ENCODE measurements at places on chromosomes 4 and X. TPM values are rescaled to one million over a fixed set of nuclear protein-coding genes. Genes with fewer than 3 reads are reported as not detected.
A peak's percentile ranks its signal among the peaks of the same experiment; 100 is the strongest.

- DNase-seq = no peak
Observed at GRCh38 chrX:69615342-69615741, 571 bp upstream of the EDA start.

GPRIN3 gene
- not detected for total RNA-seq

GRCh38 chr4:6591313-6591712 is 16.3 kb downstream of the MAN2B2 start:
- no peak for DNase-seq

GRCh38 chrX:153297376-153297775 is 24.2 kb downstream of the PNMA6F start:
- DNase-seq = no peak

TMEM31 gene
- not detected for total RNA-seq

AGTR2 gene
- total RNA-seq = not detected

MAOA gene
- 0.25 TPM for total RNA-seq

MAGEC2 gene
- not detected for total RNA-seq

ENAM gene
- total RNA-seq = not detected

DNA sequence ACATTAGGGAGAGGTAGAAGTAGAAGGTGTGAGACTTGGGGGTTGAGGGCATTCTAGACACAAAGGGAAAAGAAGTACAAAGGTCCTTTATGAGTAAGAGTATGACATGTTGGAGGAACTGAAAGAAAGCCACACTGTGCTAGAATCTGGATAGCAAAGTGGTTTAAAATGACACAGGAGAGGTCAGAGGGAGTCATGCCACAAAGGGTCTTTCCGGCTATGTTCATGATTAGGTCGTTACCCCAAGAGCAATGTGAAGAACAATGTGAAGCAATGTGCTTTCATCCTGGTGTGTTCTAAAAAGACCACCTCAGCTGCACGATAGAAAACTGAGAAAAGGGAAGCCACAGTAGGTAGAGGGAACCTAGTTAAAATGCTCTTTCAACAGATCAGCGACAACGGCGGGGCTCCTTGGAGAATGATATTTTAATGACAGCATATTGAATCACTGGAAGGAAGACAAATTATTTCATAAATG is 29.2 kb downstream of the SMIM14 start:
- DNase-seq = peak; percentile 11

NUP62CL gene
- not detected for total RNA-seq

- DNase-seq = no peak
Observed at GRCh38 chr4:137635108-137635507, 102.8 kb upstream of the PCDH18 start.

CRMP1 gene
- not detected for total RNA-seq

- no peak for DNase-seq
Observed at GRCh38 chr4:148029781-148030180, 297.9 kb downstream of the ARHGAP10 start.

SUPT20HL1 gene
- not detected for total RNA-seq

GRCh38 chrX:53714580-53715345 is 28.2 kb upstream of the HUWE1 start:
- peak; percentile 17 for DNase-seq

DNA sequence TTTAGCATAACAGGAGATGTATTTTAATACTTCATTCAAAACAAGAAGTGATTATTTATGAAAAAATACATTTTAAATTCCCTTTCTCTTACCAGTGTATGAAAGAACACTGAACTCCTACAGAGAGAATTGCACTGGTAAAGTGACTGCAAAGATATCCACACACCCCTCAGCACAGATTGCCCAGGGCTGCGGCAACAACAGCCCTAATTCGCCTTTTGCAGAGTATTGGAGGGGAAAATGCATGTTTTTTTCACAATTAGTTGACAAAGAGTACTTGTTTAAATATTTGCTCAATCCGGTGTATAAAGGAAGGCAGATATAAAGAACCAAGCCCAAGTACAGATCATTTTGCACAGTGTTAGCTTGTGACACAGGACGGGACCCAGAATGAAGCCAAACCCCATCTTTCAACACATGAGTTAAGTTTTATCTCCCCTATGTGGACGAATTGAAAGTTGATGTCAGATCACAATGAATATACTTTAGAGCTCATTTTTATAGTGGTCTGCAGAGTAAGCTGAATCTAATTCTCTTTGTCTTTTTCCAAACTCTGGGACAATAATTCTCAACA is 551.4 kb upstream of the IGFBP7 start:
- no peak for DNase-seq

GNRHR gene
- not detected for total RNA-seq

GRCh38 chr4:10305816-10306215 is 151.4 kb downstream of the ZNF518B start:
- no peak for DNase-seq

DNA sequence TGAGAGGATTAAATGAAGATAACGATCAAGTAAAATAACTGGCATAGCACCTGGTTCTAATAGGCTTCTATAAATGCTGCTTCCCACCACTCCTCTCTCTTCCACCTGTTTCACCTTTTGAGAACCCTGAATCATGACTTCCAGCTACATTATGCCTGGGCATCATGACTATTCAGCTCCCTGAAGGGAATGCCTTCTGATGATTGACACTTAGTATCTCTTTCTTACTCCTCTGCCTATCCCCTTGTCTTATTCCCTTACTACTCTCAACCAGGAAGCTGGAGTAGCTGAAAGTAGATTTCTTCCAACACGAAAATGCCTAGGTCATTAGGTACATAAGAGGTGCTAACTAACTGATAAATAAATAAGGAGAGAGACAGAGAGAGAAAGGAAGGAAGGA is 24.7 kb upstream of the CXCL8 start:
- DNase-seq = no peak

DNA sequence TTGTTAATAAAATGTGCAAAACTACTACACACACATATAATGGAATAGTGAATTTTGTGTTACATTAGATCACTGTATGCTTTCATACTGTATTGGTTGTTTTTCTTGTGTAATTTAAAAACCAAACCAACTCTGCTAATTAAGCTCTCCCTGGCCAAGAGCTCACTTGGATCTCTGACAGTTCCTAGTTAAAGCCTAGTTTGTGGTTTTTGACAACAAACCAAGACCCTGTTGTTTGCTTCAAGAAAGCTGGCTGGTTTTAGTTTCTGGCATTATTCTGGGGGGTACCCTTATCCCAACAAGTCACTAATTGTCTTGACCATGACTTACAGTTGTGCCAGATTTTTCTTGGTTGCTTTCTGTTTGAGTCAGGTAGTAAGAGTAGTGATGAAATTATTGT is 121.4 kb upstream of the CXorf66 start:
- DNase-seq = no peak

DNA sequence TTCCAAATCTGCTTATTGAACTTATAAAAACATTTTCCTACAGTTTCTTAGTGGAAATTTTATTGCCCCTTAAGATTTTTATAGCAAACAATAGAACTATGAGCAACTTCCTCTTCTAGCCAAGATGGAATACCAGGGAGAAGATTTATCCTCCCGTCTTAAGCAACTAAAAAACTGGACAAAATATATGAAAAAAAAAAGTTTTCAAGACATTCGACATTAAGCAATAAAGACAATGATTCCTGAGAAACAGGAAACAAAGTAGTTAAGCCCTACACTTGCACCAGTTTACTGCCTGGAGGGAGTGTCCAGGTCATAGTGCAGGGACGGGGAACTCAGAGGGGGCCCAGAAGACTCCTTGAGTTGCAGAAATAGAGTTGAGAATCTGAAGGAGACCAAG is 516.1 kb upstream of the DIPK2B start:
- no peak for DNase-seq

- no peak for DNase-seq
Observed at GRCh38 chr4:154869301-154869700, 88.2 kb downstream of the RBM46 start.

Measured in MG63 (cell line).